Muscle of leg (tissue), 16 donors: ENCODE measurements at places on chromosomes 3 and 15. TPM values are rescaled to one million over a fixed set of nuclear protein-coding genes. Genes with fewer than 3 reads are reported as not detected.

DNA sequence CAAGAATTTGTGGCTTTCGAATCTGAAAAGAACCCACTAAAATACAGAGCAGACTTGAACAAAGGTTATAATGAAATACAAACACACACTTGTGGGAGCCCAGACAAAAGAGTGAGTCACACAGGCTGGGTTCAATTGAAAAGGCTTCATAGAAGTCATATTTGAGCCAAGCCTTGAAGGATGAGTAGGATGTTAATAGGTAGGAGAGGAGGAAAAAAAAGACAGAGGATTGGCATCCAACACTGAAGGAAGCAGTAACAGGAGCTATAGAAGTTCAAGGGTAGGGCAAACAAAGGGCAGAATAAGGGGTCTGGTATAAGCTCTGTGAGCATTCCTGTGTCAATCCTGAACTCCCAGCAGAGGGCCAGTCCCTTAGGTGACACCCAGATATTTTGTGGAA, 325.4 kb downstream of the FOXP1 start:
- DNase-seq, result no peak

DNA sequence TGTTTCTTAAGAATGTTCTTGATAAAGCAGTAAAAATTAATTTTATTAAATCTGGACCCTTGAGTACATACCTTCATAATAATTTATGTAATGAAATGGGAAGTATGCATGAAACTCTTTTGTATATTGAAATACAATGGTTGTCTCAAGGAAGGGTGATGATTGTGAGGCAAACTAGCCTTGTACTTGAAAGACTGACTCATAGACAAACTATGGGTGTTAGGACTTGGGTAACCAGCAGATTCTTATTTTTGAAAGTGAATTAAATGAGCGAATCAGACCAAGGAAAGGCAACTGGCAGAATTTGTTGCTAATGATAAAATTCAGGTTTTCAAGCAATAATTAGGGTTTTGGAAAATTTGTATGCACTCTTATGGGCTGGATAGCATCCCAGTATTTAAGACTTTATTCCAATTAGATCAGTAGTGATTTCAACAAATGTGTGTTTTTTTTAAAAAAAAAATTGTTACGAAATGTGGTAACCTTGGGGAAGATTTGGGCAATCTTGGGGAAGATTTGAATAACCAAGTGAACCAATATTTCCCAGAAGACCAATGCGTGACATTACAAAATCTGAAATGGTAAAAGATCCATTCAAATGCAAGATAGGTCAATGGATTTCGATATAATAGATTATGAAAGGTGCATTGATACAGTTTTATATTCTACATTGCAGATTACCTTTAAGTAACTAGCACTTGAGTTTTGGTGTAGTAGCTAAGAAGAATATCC, 42.0 kb downstream of the ATP2C1 start:
- no peak for DNase-seq

GRCh38 chr3:16061491-16061890, 113.0 kb upstream of the GALNT15 start:
- no peak for DNase-seq

GRCh38 chr3:179927191-179927590, 109.5 kb downstream of the PEX5L start:
- DNase-seq, result no peak

DNA sequence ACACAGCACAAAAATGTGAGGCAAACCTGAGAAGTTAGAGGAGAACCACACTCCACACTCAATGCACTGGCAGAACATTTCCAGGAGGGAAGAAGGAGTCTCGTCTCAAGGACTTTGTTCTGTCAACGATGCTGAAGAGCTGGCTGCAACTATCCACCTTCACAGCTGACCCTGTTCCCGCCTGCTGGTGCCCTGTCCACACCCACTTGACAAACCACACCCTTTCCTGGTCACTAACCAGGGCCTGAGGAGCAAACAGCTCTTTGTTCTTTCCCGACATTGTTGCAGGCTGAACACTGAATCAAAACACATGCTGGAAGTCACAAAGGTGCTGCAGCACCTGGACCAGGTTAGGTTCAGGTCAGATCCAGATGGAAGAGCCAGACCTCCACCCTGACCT, 92.6 kb upstream of the ARRDC4 start:
- DNase-seq, result no peak

DNA sequence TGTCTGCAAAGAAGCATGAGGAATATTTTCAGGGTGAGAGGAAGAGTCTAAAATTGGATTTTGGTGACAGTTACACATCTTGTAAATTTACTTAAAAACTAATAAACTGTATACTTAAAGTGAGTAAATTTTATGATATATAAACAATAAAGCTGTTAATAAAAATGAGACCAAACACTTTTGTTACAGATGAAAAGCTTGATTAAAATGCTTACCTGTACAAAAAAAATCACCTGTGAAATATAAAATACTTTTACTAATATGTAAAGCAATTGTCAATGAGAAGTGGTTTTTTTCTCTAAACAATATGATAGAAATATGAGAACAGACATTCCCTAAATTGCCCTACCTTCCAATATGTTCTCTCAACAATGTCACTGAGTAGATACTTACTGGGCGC, 27.2 kb upstream of the CPB1 start:
- no peak for DNase-seq

DNA sequence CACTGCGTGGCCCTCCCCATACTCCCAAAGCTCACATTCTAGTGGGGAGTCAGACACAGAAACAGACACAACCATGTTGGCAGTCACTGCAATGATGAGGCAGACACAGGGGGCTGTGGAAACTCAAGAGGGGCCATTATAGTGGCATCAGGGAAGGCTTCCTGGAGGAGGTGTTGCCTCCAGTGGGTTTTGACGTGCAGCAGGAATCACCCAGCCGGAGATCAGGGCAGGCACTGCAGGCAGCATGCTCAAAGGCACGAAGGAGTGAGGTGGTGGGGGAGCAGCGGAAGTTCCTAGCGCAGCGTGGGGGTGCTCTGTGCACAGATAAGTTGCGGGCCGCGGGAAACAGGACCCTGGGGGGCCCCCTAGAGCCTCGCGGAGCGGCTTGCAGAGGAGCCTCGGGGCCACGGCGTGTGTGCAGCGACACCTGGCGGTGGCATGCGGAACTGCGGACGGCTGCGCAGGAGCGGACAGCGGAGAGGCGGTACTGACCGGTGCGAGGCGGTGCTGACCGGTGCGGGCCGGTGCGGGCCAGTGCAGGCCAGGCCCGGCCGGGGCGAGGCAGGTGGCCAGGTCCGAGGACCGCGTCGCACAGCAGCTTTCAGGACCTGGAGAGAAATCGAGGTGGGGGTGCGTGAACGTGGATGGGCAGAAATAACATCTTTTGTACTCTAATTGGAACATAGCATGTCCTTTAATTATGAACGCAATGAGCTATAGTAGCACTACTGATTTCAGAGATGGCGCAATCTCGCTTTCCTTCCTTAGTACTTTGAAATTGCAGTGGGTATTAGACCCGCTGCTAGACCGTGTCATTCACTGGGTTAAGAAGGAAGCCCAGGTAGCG, 101.5 kb downstream of the FBLN2 start:
- peak; percentile 75 for DNase-seq

- no peak for DNase-seq
Observed at GRCh38 chr15:22981051-22981840, 1.1 kb upstream of the CYFIP1 start.

- no peak for DNase-seq
Observed at GRCh38 chr3:23435318-23435717, 232.2 kb downstream of the UBE2E2 start.

GRCh38 chr15:36458411-36458810, 121.0 kb upstream of the CDIN1 start:
- peak; percentile 10 for DNase-seq

DNA sequence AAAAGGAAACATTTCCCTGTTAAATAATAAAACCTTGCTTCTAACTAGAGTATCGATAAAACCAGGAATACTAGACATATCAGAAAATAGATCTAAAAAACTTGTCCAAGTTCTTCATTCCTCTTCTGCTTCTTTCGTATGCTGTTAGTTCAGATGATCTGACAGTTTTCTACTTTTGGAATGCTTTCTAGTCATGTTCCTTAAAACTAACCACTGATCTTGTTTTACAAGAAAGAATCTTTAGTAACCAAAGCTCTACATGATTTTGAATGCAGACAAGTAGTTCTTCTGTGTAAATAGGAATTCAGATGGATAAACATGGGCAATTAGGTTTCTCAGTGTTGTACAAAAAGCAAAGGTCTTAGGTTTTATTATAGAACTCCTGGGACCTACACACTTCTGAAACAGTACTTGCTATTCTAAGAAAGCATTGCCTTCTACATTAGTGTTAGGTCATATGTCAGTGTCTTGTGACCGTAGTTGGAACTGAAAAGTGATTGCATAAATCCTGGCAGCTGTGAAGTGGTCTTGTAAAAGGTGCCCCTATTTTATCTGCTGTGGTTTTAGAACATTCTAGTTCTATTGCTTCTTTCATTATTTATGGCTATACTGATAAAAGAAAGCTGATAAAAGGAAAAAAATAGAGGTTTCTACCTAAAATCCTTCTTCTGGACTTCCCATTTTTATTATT, 40.7 kb downstream of the SNRK start:
- DNase-seq, result peak; percentile 67

DNA sequence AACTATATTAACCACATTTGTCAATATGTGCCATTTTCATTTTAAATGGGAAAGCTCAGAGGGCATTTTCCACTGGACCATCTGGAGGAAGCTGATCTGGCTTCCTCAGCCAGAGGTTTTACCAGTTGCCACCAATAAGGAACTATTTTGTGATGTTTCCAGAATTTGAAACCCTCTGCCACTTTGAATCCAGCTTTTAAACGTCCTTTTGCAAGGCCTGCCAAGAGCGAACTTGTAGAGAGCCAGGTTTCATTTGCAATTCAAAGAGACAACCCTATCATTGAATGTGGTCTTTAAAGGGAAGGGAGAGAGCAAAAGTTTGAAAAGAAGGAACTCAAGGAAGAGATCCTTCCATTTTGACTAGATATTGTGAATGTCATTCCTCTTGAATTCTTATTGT, 123.3 kb upstream of the CHL1 start:
- DNase-seq, result no peak

DNA sequence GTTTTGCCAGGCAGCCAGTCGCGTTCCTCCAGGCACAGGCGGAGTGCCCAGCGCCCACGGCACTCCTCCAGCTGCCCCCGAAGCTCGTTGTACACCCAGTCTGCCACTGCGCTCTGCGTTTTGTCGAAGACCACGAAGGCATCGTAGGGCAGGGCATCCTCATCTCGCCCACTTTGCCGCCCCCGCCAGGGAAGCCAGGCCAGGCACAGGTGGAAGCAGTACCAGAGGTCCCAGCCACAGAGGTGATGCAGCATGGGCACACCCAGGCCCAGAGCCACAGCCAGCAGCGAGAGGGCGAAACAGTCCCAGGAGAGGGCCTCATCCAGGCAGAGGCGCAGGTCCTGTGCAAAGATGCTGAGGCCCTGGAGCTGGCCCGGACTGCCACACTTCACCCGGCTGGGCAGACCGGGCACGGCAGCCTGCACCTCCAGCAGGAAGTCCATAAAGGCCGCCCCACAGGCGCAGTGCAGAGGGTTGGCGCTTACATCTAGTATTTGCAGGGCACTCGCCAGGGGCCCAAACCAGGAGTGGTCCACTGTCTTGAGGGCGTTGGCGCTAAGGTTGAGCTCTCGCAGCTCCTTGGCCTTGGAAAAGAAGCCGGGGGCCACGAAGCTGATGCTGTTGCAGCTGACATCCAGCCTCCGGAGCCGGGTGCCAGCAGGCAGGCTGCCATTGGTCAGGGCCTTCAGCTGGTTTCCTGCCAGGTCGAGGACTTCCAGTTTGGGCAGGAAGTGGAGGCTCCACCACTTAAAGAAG, 3.7 kb downstream of the TLR9 start:
- DNase-seq, result peak; percentile 57

DNA sequence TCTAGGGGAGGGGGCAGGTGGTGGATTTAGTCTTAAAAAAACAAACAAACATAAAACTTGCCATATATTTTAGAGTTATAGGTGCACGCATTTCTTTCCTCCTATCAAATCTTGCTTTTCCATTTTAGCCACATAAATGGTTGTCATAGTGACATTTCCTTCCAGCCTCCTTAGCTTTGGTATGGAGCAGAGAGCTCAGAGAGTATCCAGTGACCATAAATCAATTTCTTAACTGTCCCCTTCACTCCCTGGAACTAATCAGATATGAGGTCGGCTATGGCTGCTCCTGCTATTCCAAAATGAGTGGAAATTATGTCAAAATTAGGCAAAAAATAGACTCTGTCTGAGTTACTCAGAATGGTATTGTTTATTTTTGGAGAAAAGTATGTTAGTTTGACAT, 164.5 kb downstream of the EBLN2 start:
- DNase-seq, result no peak

DNA sequence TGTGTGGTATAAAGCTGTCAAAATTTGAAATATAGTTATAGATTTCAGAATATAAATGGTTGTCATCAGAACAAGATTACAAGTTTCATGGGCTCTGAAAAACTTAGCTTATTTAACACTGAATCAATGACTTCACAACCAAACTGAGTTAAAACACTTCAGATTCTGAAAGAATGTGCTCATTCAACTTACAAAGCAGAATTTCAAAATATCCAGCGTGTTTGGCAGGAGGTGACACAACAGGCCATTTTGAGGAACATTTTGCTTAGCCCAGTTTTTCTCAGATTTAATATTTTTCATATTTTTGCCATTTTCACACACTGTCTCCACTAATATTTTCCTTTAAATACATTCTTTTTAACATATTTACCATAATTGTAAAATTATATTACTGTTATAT, 781.1 kb downstream of the TUSC7 start:
- DNase-seq, result no peak

- DNase-seq, result no peak
Observed at GRCh38 chr3:48038971-48039481, 22.8 kb upstream of the MAP4 start.

DNA sequence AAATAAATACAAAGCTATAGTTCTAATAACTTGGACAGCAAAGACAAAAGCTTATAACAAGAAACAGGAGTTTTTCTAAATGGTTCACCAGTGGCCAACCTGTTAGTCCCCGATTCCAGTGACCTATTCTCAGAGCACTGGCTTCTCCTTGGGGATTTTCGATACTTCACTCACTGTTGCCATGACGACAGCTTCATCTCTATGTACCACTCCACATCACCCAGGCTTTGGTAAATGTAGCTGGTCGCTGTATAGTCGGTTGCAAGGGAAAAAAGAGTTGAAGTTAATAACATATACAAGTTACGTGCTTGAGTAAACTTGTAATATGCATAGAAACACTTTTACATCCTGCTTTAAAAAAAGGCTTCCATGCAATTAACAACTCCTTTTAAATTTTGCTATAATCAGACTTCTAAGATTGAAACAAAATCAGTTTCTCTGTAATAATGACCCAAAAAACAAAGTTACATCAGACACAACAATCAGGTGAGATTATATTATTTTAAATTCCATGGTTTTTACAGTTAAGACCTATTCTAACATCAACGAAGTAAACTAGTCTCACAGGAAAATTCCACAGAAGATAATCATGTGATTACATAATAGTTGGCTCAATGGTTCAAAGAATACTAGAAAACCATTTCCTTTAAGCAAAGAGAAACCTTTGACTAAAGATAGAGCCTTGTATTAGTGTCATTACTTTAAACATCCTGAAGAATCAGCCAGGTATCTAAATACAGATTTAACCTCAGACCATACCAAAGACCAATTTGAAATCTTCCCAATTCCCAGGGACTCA, 2.9 kb downstream of the CCNL1 start:
- no peak for DNase-seq

- no peak for DNase-seq
Observed at GRCh38 chr3:128585189-128585588, 65.4 kb downstream of the RPN1 start.

TRH gene
- total RNA-seq, result 0.13 TPM

PDE8A gene
- total RNA-seq, result 24.0 TPM

TLR9 gene
- 0.09 TPM for total RNA-seq

CPN2 gene
- total RNA-seq, result 0.04 TPM

DUOXA2 gene
- not detected for total RNA-seq
